ENCODE measurements at places on chromosomes 2 and 18.

DNA sequence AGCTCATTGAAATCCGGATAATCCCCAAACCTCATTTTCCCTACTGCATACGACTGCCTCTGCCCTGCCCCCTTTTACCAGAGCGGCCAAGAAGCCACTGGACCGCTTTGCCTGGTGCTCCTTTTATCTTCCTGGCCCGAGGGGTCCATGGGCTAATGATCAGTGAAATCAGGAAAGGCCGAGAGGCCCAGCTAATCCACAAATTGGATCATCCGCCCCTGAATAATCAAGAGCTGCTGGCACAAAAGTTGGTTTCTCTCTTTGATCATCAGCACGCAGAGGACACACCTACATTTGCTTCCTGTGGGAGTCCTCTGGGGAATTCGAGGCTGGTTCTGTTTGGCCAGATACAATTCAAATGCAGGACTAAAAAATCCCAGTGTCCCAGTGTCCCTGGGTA, 144.5 kb downstream of the INSIG2 start:
- no peak for DNase-seq

DNA sequence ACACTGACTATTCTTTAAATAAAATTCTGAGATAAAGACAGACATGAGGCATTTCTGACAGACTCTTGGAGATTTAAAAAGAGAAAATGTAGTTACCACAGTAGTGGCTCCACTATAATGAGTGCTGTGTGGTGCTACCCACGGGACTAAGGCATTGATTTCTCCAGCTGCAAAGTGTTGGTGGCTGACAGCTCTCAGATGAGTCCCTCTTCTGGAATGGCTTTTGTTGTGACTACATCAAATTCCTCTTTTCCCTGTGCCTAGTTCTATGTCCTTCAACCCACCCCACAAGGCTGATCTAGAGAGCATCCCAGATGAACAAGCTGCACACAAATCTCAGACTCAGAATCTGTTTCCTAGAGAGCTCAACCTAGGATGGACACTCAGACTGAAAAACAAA, 884.8 kb upstream of the ZEB2 start:
- no peak for DNase-seq

DNA sequence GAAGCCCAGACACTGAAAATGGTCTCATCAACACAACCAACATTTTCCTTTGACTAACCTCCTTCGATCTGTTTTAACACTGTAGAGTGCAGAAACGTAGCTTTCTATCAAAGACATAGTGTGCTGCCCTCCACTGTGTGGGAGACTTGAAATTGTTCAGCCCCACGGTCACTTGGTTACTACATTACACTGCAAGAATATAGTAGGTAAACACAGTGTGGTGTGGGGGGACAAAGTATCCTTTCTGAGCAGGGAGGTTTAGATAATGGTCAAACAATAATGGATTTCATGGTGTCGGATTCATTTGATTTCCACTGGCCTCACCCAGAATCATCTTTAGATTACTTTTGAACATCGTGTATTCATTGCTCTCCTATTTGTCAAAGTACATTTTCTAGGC, 181.0 kb downstream of the ERBB4 start:
- no peak for DNase-seq

DNA sequence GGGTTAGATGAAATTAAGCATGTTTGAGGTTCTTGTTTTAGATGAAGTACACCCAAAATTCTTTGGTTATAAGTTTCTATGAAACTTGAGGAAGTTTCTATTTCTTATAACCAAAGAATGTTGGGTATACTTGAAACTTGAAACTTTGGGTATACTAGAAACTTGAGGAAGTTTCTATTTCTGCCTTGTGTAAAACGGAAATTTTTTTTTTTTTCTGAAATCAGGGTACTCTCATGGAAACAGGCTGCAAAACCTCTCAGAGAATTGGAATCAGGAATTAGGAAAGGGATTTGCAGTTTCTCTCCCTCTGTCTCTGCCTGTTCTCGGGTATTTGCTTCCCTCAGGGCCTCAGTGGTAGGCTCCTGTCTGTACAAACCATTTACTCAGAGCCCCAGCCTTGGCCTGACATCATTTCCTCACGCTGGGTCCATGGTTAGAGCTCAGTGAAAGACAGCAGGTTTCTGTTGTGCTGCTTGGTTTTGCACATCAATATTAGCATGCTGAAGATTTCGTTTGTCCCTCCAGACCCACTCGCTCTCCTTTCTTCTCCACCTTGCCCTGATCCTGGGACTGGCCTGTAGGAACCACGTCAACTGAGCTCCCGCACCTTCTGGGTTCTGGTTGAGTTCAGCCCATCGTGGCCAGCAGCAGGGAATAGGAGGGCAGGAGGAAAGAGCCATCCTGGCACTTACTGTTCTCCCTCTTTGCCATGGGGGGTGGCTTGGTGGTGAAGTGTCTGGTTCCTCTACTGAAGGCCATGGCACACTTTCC, 106.4 kb downstream of the POLR1A start:
- no peak for DNase-seq

DNA sequence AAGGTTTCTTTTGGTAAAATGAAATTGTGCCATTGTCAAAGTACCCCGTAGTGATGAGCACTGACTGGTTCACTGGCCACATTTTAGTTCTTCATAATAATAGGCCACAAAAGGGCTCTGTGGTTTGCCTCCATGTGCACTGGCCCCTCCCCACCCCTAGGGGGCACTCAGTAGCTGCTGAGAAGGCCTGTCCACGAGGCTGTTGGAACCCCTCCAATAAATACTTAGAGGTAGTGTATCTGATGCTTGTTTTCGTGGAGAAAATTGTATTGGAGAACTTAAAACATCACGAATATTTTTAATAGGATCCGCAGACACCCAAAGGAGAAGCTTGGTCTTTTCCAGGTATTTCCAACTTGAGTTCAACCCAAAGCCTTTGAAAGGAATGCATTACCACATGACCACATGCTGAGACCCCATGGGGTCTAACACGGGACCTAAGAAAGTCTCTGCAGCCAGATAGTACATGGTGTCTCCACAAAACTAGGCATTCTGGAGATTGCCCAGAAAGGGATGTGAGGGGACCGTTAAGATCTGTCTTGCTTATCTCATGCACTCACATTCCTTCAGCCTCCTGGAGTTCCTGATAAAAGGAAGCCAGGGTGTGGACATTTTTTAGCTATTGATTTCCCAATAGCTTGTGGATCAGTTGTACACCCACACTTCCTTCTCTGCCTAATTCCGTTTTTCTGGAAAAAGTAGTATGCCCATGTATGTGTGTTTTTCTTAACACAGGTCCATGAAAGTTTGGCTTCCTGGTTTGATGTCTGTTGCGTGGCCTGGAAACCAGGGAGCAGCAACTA, 28.5 kb upstream of the NOSTRIN start:
- DNase-seq = peak; percentile 24

- no peak for DNase-seq
These were observed 26.7 kb downstream of the ATOH8 start for GRCh38 chr2:85780316-85781012.
